ENCODE measurements at places on chromosomes 16 and 17.
A peak's percentile ranks its signal among the peaks of the same experiment; 100 is the strongest.

GRCh38 chr16:75550211-75550662, 5.8 kb downstream of the TMEM231 start:
- DNase-seq, result no peak

GRCh38 chr17:1904273-1905182, 74.7 kb downstream of the RPA1 start:
- no peak for DNase-seq

DNA sequence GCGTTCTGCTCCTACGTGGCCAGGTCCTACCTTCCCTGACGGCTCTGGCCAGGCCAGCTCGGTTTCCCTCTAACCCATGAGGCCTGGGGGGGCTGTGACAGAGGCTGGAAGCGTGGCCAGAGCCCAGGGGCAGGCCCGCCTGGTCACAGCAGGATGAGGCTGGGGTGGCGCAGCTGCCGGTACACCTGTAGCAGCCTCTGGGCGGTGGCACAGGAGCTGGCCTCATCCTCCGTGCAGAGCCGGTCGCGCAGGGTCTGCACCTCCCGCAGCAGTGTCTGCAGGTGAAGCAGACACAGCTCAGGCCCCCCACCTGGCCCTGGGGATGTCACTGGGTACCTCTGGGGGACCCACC, 11.5 kb downstream of the FAAP100 start:
- no peak for DNase-seq

- DNase-seq, result no peak
These were observed 4.7 kb upstream of the CMTR2 start for GRCh38 chr16:71293919-71294318.

GRCh38 chr17:82054351-82055022, 2.8 kb downstream of the GPS1 start:
- DNase-seq, result no peak

DNA sequence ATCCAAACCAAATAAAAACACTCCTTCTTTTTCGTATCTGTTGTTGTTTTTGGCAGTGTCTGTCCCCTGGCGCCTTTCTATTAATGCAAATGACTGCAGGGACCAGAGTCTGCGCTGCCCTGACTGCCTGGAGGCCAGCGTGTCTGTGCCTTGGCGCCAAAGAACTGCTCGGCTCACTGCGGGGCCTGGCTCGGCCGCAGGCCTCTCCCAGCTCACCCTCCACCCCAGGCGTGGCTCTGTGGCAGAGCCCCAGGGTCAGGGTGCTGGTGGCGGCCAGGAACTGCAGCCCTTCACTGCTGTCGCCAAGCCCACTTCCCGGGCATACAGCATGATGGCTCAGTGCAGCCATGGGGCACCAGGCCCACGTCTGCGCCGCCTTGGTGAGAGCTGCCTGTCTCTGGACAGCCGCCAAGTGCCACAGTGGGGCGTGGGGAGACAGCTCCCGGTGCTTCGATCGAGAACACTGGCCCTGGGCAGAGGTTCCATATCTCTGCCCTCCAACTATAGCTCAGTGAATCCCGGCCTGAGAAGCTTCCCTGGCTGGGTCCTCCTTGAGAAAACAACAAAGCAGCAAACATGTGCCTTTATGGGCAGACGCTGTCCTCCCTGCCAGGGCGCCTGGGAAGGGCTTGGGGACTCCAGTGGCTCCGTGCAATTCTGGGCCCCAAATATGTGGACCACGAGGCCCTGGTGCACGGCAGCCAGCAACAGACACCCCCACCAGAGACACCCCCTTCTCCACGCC, 11.1 kb downstream of the CANT1 start:
- DNase-seq, result no peak

DNA sequence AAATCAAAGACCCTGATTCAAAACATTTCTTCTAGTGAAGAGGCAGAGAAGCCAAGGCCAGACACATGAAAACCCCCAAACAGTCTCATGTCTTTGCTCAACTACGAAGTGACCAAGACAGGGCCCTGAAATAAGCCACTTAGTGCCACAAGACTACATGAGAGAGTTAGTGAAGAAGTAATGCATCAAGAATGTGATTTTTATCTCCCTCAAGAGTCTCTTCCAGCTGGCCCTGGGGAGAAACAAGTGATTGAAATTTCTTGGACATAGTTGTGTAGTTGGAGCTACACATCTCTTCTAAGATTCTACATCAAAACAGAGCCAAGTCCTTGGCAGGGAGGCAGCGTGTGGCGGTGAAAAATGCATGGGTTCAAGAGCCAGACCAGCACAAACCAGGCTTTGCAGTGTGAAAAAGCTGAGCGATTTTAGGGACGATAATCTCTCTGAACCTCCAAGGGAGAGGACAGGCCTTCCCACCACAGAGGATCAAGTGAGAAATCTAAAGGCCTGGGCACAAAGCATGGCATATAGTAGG, 30.6 kb downstream of the LYRM1 start:
- DNase-seq, result no peak

GRCh38 chr17:28720247-28720996, 637 bp downstream of the RPL23A start:
- no peak for DNase-seq

DNA sequence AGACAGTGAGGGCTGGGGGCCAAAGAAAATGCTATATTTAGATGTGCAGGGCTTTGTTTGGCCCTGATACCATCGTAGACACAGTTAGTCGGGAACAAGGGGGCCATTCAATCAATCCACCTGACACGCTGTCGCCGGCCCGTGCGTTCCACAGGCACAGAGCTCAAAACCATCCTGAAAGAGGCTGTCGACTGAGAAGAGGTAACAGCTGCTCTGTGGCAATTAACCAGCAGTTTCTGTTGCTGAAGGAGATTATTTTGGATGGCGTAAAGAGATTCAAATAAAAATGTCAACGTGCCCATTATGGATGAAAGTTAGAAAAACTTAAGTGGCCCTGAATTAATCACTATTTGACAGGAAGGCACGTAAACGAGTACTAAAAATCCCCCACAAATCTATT, 276.2 kb upstream of the IRX5 start:
- no peak for DNase-seq

- DNase-seq, result no peak
These were observed 8.0 kb downstream of the SEZ6 start for GRCh38 chr17:28997806-28998205.

DNA sequence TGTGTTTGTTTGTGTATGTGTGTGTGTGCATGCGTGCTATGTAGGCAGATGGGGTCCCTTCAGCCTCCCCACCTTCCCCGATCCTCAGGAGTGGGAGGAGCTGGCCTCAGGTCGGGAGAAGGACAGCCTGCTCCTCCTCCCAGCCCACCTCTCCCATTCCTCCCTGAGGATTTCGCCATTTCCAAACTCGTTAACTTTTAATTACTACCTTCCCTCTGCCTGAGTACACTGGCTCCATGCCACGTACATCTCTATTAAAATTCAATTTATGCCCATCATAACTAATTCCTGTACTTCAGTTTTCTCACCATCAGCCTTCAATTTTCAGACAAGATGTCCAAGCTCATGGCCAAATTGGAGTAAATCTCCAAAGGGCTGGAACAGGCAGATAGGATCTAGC, 148.6 kb downstream of the SDK2 start:
- no peak for DNase-seq

GRCh38 chr17:795721-796120, 13.6 kb downstream of the MRM3 start:
- no peak for DNase-seq

DNA sequence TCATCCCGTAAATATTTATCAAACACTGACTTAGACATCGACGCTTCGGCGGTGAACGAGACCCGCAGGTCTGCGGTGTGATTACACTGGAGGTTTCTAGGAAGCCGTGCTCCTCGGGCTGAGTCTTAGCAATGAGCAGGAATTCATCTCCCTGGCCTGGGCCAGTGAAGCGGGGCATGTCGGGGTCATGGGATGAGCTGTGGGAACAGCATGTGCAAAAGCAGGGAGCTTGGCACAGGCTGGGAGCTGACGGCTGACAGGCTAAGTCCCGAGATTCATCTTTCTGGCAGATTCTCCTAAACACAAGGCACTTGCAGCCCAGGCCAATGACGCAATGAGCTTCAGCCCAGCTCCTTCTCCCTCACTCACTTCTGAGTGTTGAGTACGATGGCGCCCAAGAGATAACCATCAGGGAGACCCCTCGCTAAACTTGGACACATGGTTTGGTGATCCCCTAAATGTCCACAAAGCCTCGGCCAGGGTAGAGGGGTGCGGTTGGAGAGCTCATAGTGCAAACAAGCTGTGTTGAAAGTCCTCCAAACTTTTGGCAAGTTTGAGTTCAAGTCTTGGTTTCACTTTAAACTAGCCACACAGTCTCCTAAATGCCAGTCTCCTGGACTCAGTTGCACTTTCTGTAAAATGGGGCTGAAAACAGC, 12.8 kb downstream of the CRISPLD2 start:
- no peak for DNase-seq

DNA sequence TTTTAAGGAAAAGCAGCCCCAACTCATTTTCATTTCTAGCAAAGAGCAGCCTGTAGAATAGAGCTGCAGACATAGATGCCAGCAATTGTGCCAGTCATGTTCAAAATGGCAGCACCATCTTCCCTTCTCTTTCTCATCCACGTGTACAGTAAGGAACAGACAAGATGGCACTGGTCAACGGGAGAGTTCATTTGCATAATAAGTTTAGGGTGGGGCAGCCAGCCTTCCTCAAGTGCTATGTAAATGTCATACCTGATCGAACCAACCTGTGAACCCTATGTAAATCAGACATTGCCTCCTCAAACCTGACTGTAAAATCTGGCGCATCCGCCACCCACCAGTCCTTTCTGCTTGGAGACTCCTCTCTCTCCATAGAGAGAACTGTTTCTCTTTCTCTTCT, 150.0 kb upstream of the CDH13 start:
- peak; percentile 37 for DNase-seq

- no peak for DNase-seq
These were observed 60.6 kb upstream of the ENDOV start for GRCh38 chr17:80354336-80354735.

GRCh38 chr16:554640-555365, 5.4 kb upstream of the PRR35 start:
- no peak for DNase-seq

DNA sequence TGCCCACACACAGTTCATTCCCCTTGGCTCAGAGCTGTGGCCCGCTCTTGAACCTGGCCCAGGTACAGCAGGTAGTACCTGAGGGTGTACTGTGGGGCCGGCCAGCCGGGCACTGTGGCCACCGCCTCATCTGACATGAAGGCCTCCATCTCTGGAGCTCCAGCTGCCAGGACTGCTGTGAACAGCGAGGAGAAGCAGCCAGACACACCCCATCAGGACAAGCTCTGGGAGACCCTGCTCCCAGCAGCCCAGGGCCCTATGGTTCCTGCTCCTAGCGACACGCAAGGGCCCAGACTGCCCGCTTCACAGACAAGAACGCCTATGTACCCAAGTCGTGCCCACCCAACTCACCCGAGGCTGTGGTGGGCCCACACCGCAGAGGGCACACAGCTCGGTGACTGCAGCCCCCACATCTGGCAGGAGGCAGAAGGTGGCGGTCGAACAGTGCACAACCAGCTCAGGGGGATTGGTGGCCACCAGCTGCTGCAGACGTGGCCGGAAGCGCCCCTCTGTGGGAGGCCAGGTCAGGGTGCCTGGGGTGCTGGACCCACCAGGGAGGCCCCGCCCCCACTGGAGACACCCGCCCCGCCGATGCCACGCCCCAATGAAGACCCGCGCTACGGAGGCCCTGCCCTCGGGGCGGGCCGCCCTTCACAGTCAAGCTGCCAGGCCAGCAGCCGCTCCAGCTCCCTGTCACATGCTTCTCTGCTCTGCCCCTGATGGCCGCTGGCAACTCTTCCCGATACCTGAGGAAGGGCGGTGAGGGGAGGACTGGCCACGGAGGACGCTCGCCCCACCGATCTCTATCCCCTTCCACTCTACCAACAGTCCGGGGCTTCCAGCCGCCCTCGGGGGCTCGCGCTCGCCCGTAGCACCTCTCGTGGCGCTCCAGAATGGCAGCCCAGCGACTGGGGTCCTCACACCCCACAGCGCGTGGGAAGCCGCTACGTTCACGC, 1.1 kb upstream of the STUB1 start:
- no peak for DNase-seq

- DNase-seq, result no peak
These were observed 14.0 kb downstream of the PRSS54 start for GRCh38 chr16:58280846-58281301.

DNA sequence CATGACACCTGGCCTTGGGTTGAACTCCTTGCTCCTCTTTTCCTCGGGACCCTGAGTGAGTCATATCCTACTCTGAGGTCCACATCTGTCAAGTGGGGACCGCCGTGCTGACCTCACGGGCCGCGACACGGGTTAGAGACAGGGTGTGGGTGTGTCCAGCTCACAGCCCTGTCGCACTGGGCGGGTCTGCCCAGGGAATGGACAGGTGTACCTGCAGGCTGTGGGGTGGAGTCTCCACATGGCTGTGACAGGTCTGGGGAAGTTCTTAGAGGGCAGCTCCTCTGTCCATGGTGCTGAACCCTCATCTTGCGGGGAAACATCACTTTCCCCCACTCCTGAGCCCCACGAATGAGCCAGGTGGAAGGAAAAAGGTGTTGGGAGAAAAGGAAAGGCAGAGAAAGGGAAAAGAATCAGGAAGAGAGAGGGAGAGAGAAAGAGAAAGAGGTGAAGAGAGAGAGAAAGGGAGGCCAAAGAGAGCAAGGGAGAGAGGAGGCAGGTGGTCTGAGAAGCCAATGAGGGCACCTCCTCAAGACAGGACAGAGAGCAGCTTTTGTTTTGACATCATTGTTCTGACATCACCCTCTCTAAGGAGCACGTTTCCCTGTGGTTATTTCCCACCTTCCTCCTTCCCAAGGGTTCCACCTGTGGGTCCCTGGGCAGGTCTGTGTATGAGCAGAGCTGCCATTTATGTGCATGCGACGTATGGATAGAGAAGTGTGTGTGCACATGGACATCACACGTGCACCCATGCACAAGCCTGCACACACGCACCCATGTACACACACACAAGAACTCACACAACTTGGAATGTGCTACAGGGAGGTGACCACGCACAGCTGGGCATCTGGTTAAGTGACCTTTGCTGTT, 32.6 kb upstream of the CBFA2T3 start:
- no peak for DNase-seq

- DNase-seq, result no peak
These were observed 16.4 kb upstream of the HERPUD1 start for GRCh38 chr16:56915336-56916119.

- no peak for DNase-seq
These were observed 126.9 kb downstream of the ZNF778 start for GRCh38 chr16:89344458-89344834.

DNA sequence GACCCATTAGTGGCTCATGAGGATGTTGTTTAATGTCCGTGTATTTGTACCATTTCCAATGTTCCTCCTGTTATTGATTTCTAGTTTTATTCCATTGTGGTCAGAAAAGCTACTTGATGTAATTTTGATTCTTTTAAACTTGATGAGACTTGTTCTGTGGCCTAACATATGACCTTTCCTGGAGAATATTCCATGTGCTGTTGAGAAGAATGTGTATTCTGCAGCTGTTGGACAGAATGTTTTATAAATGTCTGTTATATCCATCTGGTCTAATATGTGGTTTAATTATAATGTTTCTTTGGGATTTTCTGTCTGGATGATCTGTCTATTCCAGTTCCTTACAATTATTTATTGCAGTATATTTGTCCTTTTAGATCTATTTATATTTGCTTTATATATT, 2.9 kb upstream of the ABCA10 start:
- no peak for DNase-seq
